Esophagus squamous epithelium (tissue), 5 donors: ENCODE measurements at places on chromosomes 16 and 17.

- DNase-seq: no peak
These were observed 31.1 kb downstream of the BAIAP2 start for GRCh38 chr17:81066072-81066471.

DNA sequence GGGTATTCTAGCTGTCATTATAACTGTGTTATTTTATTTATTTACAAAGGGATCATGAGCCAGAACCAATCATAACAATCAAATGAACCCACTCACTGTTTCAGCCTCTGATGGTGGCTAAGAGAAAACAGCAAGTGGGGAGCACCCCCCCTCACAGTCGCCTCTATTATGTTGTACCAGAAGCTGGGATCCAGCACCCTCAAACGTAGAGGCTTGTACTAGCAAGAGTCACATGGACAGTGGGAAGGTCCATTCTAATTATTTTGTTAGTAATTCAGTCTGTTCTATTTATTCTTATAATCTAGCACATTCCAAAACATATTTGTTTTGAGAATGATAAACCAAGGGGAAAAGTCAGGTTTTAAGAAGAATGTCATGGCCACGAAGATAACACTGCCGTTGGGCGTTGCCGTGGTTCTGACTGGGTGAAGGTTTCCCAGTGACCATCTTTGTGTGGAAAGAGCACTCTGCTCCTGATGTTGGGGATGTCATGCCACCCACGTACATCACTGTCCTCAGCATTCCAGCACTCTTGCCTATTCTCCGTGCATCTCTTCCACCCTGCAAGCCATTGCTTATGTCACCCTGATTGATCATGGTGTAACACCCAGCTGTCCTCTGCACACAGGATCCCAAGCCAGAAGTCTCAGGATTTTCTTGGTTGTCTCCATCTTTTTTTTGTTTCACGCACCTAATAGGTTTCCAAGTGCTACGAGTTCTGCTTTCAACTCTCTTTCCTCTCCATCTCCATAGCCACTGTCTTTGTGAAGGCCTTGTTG lies 205.8 kb downstream of the PRKCA start:
- no peak for DNase-seq

GRCh38 chr17:1976000-1976682 lies 49.0 kb downstream of the RTN4RL1 start:
- no peak for DNase-seq

DNA sequence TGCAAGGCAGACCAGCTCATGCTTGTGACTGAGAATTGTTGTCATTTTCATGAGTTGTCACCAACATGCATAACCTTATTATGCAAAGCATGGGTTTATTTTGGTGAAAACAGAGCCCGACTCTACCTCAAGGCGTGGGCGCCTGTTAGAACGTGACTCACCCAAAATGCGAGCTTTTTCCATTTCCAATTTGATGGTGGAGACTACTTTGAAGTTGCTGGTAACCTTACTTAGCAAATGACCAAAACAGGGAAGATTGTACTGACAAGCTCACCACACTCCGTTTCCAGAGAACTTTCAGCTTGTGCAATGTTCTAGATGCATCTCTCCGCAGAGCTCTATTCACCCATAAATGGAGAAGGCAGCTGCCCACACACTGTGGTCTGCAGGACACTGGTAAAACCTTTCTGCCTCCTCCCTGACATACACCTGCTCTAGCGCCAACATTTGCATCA lies 284.5 kb downstream of the MAF start:
- DNase-seq: no peak

DNA sequence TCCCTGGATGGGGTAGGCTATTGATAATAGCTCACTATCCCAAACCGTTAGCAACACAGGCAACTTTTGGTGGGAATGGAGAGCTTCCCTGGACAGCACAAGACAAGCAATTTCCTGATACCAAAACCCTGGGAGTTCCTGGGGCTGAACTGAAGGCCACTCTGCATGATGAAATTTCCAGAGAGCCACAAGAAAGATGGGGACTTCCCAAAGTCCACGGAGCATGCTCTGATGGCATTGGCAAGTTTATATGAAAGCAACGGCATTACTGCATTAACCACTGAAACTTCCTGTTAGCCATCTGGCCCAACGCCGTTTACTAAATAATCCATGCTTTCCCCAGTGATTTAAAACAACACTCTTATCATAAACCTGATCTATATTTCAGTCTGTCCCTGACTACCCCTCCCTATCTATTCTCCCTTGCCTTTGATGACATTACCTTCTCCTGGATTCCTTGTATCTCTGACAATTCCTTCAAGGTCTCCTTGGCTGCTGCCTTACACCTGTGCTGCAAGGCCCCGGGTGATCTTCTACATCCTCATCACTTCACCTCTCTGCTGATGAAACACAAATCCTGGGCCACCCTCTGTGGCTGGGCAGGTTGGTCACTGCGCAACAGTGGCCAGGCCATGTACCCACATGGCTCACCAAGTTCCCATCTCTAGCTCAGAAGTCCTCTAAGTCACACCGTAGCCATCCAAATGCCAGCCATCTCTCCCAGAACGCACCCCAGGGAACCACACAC lies 108.5 kb upstream of the RCVRN start:
- DNase-seq: no peak
